ENCODE measurements at places on chromosomes 3 and 15. TPM values are rescaled to one million over a fixed set of nuclear protein-coding genes. Genes with fewer than 3 reads are reported as not detected.

The KLHL6 gene
- not detected for total RNA-seq

DNA sequence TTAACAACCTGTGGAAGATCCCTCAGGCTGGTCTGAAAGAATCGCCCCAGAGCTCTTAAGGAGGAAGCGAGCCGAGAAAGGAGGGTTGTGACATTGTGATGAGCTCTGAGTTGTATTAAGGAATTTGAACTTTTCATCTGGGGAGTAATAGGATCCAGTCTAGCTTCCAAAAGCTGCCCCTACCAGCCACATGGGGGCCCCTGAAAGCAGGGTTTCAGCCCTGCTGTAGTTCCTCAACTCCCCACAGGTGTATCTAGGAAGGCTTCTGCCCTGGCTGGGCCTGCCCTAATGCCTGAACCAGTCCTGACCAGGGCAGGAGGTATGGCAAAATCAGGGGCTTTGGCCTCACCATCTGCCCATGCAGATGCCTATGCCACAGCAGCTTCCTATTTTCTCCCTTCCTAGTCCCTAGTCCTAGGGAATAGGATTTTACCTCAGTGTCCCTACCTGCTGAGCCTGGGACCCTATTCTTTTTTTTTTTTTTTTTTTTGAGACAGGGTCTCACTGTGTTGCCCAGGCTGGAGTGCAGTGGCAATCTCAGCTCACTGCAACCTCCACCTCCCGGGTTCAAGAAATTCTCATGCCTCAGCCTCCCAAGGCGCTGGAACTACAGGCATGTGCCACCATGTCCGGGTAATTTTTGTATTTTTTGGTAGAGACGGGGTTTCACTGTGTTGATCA, 5.0 kb upstream of the AP3S2 start:
- DNase-seq, result peak; percentile 39

The SLC22A14 gene
- 0.35 TPM for total RNA-seq

DNA sequence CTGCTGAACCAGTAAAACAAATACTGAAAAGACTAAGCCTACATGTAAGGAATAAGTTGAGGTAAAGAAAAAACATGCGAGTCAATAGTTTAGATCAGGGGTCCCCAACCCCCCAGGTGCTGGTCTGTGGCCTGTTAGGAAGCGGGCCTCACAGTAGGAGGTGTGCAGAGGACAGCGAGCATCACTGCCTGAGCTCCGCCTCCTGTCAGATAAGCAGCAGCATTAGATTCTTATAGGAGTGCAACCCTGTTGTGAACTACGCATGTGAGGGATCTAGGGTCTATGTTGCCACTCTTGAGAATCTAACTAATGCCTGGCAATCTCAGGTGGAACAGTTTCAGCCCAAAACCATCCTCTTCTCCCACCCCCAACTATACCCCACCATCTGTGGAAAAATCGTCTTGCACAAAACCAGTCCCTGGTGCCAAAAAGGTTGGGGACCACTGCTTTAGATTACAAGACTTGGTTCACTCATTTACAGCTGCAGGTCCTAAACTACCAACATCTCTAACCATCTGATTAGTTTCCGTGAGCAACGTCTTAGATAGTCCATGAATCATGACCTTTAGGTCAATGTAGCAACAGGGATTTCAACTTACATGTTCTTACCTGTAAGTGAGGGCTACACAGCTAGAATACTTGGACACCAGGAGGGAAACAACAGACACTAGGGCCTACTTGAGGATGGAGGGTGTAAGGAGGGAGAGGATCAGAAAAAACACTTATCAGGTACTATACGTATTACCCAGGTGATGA, 66.7 kb downstream of the TRANK1 start:
- no peak for DNase-seq

The MEF2A gene
- 14.1 TPM for total RNA-seq

GRCh38 chr15:40427188-40427587, 13.6 kb upstream of the BAHD1 start:
- DNase-seq, result no peak

The XCR1 gene
- total RNA-seq, result not detected

- no peak for DNase-seq
Measured at GRCh38 chr3:188607805-188608315, 453.9 kb downstream of the LPP start.

The CHRM5 gene
- total RNA-seq, result not detected

DNA sequence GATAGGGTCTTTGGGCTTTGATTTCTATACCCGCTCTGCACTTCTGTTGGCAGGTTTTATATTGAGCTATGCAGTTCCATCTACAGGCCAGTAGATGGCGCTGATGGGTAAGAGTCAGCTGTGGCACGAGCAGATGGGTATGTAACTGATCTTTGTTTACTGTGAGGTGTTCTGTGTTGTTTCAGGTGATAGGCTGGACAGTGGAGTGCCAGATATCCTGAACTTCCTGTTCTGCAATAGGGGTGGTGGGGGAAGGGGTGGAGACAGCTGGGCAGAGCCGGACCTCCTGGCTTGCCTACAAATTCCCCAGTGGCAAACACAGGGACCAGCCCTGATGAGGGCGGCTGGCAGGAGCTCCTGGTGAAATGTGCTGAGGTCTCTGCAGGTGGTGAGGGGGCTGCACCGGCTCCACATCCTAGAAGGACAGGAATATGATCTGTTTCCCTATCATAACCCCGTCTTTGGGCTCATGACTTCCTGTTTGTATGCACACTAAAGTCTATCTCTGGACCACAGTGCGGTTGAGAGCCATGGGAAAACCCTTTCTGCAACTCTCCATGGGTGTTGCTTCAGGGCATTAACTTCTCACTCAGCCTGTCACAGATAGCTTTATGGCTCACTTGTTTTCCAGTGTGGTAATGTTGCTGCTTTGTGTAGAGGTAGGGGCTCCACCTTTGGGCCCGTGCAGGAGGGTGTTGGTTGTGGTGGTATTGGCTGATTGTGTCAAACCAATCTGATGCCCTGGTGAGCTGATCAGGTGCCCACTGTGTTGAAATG, 13.4 kb upstream of the FAM98B start:
- DNase-seq, result peak; percentile 54
